ENCODE measurements at places on chromosomes 5 and 9.

DNA sequence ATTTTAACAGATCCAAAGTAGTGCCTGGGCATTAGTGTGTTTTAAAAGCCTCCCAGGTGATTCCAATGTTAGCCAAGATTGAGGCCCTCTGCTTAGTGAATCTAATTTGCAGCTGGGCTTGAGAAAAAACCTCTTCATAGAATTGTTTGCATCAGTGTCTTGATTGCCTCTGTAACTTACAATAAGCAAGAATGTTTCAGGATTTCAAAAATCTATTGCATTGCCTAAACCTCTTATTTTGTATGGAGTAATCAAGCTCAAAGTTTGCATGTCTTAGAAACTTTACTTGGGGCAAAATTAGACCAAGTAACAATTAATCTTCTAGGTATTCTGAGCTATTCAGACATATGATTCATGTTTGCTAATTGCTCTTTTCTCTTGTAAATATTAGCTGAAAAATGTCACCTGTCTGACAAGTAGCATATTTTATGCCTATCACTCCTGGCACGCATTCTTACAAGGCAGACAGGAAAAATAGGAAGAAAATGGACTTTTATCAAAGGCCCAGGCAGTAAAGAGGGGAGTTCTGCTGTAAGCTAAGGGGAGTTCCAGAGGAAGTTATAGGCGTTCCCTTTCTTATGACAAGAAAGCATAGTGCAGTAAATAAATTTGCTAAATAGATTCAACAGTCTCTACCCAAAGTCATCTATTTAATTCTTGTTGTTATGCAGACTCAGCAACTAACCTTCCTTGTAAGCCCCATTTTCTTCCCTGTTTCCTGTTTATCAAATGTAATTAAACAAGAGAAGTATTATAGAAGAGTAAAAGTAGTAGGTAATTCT lies 21.0 kb downstream of the PDCD1LG2 start:
- DNase-seq: no peak

GRCh38 chr5:176861276-176861675 lies 37.9 kb downstream of the HK3 start:
- DNase-seq: no peak

DNA sequence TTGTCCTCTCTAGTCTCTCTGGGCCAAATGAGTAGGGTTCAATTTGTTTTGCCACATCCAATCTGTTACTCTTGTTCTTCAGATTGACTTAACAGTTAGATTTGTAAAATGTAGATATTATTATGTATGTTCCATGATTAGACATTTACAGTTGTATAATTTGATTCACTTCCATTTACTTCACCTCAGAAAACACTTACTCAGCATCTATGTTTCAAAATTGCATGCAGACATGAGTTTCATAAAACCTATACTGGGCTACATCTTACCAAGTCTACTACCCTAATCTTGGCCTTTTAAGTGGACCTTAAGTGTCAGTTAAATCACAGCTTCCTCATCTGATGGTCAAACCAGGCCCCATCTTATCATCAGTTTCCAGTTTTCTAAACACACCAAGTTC lies 1181.2 kb upstream of the CDH9 start:
- DNase-seq: no peak

DNA sequence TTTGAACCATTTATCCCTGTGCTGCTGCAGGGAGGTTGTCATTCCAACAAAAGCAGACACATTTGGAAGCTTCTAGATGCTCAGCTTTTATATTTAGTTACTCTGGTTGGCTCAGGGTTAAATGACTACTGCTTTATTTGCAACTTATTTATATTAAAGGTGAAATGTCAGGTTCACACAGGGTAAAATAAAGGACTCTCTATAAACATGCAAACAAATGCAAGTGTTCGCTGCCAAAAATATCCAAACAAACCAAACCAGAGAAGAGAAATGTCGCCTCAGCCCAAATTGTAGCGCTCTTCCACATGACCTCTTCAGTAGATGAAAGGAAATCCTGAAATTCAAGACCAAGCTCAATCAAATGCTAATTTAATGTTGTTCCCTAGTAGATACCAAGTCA lies 57.0 kb upstream of the LIFR start:
- DNase-seq: no peak

DNA sequence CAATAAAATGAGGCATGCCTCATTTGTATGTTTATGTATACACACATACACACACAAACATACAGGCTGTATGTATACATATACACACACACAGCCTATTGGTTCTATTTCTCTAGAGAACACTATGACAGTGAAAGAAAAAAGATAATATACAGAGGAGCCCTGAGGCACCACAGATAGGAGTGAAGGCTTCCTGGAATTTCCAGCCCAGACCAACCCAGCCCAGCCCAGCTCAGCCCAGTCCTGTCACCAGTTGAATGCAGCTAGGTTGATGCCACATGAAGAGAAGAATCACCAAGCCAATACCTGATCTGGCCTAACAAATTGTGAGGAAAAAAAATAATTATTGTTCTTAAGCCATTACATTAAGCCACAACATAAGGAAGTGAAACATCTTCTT lies 126.9 kb upstream of the PDE4D start:
- DNase-seq: no peak

- DNase-seq: no peak
These were observed 12.8 kb downstream of the FER start for GRCh38 chr5:108760512-108760911.

DNA sequence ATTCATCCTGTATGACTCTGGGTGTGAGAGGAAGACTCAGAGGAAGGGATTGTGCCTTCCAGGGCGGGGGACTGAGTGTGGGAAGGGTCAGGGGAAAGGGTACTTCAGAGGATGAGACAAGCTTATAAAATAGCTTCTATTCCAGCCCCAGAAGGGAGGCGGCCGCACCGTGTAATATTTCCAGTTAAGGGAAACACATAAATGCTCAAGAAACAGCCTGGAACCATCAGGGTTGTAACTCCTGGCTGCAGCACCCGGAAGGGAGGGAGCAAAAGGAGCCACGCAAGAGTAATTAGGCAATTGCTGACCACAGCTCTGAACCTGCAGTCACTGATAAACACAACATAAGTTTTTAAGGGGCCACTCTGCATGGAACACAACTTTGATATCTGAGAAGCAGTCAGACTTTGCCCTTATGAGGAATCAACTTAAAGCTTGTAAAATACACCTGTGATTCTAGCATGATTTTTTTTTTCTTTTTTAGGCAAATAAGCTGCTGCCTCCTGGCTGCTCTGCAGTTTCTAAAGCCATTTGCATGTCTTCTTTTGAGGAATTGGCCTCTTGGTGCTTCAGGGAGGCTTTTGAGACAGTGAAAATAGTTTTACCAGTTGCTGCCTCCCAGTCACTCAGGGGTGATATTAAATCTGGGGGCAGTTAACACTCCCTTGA lies 382.7 kb downstream of the ENC1 start:
- no peak for DNase-seq

DNA sequence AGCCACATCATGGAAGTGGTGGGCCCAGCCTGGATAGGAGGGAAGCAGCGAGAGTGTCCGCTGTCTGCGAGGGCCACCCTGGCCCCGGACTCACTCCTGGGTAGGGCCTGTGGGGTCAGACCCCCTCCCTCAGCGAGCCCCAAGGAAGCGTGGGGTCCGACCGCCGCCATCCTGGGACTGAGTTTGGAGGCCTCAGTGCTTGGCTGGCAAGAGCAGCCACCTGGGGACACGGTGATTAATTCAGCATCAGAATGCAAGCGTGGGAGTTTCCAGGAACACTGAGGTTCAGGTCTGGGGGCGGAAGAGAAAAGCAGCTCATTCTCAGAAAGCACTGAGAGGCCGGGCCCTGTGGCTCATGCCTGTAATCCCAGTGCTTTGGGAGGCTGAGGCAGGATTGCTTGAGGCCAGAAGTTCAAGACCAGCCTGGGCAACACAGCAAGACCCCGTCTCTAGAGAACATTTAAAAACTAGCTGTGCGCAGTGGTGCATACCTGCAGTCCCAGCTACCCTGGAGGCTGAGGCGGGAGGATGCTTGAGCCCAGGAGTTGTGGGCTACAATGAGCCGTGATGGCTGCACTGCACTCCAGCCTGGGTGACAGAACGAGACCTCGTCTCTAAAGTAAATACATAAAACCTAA lies 18.3 kb upstream of the CAMSAP1 start:
- no peak for DNase-seq

GRCh38 chr9:265209-265870 lies 50.7 kb downstream of the DOCK8 start:
- no peak for DNase-seq

GRCh38 chr9:91986248-91986647 lies 36.2 kb upstream of the ROR2 start:
- no peak for DNase-seq

DNA sequence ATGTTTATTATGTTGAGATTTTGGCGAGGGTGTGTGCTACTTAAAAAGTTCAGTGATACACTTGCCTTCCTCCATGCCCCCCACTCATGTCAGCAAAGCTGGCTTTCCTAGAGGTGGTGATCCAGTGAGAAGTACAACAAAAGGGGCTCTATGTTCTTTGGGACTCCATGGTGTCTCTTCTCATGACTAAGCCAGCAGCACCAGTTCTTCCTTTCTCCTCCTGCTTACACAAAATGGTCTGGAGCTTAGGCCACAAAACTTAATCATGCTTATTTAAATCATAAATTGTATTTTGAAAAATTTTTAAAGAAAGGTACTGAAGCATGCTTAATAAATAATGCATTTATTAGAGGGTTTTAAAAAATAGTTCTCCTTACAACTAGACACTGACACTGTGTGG lies 22.4 kb downstream of the MOCS2 start:
- DNase-seq: no peak

GRCh38 chr9:63728287-63728686 lies 1556.7 kb downstream of the FOXD4L5 start:
- DNase-seq: no peak

GRCh38 chr9:131698618-131698985 lies 41.3 kb downstream of the RAPGEF1 start:
- DNase-seq: no peak

- DNase-seq: no peak
These were observed 16.9 kb upstream of the NTRK2 start for GRCh38 chr9:84652496-84653120.

DNA sequence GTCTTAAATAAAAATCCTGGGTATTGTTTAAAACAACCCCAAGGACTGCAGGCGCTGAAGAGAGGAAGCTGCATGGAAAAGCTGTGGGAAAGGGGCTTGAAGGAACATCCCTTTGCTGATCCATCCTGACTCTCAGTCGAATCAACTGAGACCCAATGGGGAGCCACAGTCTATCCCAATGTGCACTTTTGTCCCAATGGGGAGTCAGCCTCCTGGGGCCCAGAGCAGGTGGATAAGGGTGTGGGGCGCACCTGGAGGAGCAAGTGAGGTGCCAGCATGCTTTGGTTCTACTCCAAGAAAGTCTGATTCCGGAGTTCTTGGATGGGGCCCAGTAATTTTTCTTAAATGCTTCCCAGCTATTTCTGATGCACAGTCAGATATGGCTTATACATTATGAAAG lies 118.1 kb downstream of the COL23A1 start:
- DNase-seq: no peak

GRCh38 chr5:123209502-123210027 lies 120.5 kb downstream of the PRDM6 start:
- DNase-seq: no peak

GRCh38 chr9:80146466-80146865 lies 574.7 kb downstream of the TLE4 start:
- no peak for DNase-seq

Measured in stimulated activated CD8-positive, alpha-beta memory T cell treated with anti-CD3 and anti-CD28 coated beads, Interleukin-4, amount 100 ng/mL, for 4 hours (primary cell).